Activated CD4-positive, CD25-positive, alpha-beta regulatory T cell treated with anti-CD3 and anti-CD28 coated beads, Interleukin-2, amount 50 U/mL, for 72 hours (primary cell): ENCODE measurements at places on chromosomes 11 and 22.

DNA sequence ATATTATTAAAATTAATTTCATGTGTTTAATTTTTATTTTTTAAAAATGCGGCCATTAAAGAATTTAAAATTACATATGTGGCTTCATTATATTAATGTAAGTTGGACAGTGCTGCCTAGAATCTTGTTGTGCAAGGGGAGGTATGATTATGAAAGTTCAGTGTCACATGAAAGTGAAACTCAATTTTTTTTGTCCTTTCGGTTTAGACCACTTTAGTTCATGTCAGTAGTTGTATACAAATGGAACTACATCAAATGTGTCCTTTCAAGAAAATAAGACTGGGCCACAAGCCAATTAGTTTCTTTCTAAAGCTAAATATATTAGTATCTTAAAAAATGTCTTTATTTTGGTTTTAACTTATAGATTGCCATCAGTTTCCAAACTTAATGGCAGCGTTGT is 35.7 kb downstream of the TBCEL start:
- DNase-seq = no peak

GRCh38 chr22:36064358-36064757 is 35.7 kb upstream of the RBFOX2 start:
- DNase-seq = no peak

GRCh38 chr11:75315439-75315805 is 36.0 kb downstream of the ARRB1 start:
- no peak for DNase-seq

DNA sequence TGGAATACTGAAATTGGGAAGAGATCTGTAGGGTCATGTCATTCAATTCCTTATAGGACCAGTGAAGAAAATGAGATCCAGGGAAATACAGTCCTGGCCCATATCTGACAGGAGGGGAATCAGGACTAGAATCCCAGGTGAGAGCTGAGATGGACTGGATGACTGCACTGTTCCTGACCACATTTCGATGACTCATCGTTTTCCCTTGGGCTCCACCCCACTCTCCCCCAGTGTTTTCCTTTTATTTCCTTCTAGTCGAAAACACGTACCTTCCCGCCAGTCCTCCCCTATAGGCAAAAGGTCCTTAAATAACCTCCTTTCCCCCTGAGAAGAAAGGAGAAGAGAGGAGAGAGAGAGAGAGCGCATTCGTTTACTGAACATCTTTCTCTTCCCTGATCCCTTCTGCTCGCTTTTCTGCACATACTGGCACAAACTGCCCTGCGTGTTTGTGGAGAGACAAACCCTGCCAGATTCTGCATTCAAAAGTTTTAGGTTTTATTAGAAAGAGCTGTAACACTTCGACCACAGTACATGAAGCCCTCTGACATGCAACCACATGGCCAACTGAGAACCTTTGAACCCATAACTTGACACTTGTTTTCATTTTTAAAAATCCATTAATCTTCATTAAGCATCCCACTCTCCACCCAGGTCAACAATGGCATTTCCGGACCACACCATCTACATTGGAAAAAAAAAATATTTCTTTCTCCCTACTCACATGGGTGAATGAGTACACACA is 565.7 kb downstream of the METTL15 start:
- DNase-seq = no peak

- no peak for DNase-seq
Measured at GRCh38 chr11:100978939-100979338, 150.7 kb downstream of the PGR start.
